ENCODE measurements at places on chromosomes 5 and 9.
A peak's percentile ranks its signal among the peaks of the same experiment; 100 is the strongest.

DNA sequence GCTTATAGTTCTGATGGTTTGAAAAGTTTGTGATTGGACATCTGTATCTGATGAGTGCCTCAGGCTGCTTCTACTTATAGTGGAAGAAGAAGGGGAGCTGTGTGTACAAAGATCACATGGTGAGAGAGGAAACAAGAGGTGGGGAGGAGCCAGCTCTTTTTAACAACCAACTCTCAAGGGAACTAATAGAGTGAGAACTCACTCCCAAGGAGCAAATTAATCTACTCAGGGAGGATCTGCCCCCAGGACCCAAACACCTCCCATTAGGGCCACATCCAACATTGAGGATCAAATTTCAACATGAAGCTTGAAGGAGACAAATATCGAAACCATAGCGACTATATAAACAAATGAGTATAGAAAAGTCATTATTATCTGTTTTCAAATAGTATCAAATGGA lies 64.7 kb upstream of the PRLR start:
- DNase-seq, result no peak

DNA sequence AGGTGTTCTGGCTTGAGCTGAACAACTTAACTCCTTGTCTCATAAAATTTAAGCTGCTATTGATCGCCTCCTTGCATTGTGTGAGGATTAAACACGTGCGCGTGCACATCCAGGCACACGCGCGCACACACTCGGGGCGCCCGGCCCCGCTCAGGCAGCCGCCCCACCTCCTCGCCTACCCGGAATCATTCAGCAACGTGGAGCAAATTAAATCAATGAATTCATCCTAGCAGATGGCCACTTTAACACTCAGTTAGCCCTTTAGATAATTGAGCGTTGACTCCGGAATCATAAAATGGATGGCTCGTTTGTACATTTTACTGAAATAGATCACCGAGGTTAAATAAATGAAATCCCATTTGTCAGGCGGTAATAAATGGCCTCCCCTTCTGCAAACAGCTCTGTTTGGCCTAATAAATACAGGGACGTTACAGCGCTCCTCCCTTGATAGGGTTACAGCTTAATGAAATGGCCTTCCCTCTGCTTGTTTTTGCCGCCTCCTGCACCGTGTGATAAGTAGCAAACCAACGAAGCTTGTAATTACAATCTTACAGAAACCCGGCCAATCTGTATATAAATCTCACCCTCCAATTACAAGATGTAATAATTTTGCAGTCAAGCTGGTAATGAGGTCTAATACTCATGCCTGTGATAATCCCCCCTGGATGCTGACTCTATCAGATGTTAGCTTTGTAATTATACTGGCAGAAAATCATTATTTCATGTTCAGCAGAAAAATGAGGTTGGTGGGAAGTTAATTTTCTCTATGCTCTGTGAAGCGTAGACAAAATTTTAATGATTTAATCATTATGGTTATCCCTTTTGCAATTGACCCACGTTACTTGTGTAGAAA lies 229.7 kb upstream of the IRX4 start:
- no peak for DNase-seq

DNA sequence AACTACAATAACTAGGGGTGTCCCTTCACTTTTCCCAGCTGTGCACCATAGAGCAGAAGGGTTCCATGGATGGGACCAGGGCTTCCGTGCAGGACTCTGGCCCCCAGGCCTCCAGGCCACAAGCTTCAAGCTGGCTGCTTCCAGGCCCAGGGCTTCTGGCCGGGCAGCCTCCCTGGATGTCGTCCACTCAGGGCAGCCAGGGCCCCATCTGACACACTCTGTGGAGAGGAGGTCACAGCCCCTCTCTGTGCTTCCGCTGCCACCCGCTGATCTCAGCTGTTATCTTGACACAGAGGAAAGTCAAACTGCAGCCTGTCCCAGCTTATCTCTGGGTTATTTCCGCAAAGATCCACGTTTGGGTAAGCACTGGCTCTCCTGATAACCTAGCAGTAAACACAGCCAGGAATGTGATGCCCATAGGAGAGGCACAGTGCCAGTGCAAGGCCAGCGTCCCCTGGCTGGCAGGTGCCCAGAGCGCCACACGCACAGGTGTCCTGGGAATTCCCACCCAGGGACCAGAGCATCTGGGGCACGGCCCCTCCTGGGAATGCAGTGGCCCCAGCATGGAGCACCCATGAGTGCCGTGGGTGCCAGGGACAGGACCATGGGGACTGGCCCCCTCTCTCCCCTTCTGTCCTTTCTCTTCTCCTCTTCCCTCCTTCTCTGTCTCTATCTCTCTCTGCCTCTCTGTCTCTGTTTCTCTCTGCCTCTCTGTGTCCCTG lies 15.6 kb upstream of the SLC6A19 start:
- no peak for DNase-seq

DNA sequence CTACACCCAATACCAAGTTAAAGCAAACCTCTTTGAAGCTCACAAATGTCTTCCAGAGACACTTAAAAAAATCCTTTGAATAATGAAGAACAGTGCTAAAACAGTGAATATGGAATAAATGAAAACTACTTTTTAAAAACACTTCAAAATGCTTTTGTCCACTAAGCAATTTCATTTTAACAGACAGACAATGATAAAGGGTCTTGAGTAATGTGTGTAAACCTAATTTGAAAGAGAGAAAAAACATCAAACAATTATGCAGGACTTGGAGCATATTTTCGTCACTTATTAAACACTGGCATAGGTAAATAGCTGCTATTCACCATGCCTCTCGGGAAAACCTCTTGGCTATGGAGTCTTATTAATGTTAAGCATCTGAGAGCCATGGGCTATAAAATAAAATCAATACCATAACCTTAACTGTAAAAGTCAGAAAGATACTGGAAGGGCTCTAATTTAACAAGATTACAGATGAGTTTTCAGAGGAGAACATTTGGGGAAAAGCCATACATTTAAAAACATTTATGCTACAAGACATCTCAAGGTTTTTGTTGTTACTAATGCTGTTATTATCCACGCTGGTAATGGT lies 177.8 kb downstream of the NFIB start:
- DNase-seq, result no peak

DNA sequence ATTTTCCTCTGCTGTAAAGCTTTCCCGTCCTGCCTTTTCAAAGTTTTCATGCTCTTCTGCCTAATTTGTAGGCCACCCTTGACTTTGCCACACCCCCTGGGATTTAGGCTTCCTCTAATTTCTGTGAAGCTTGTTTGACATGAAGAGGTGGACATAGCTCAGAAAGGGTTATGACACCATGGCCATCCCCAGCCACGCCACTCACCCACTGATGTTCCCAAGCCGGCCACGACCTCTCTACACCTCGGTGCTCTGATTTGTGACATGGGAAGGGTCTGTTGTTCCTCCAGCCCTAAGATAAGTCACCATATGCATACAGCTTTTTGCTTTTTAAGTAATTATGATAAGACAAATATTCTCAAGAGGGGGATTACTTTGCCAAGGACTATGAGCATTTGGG lies 139.5 kb downstream of the BARX1 start:
- no peak for DNase-seq

GRCh38 chr5:38468202-38468673 lies 88.2 kb downstream of the LIFR start:
- DNase-seq, result peak; percentile 68

DNA sequence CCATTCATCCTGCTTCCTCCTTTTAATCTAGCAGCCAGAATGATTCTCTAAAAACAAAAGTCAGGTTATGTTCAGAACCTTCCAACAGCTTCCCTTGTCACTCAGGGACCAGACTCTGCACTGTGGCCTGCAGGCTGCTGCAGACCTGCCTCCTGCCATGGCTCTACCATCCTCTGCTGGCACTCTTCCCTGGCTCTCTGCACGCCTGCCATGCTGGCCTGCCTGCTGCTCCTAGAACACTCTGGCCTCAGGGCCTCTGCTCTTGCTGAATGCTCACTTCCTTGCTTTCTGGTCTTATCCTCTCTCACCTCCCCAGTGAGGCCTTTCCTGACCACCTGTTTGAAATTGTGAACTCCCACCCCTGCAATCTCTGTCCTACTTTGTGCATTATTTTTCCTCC lies 149.4 kb downstream of the CD180 start:
- DNase-seq, result no peak

DNA sequence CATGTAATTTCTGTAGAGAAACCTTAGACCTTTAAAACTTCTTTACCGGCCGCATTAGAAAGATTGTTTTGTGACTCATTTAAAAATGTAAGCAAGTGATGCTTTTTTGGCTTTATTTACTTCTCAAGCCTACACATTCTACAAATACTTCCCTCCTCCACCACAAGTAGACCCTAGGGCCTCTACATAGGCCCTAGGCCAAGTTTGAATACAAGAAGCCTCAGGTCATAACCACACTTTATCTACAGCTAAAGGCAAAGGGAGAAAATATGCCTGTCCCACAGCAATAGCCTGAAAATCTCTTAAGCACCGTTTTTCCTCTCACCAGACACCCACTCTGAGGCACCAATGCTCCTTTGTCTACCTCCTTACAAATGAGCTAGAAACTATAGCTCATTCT lies 53.9 kb downstream of the CSNK1A1 start:
- DNase-seq, result no peak

GRCh38 chr5:169942181-169942580 lies 38.1 kb downstream of the INSYN2B start:
- no peak for DNase-seq

DNA sequence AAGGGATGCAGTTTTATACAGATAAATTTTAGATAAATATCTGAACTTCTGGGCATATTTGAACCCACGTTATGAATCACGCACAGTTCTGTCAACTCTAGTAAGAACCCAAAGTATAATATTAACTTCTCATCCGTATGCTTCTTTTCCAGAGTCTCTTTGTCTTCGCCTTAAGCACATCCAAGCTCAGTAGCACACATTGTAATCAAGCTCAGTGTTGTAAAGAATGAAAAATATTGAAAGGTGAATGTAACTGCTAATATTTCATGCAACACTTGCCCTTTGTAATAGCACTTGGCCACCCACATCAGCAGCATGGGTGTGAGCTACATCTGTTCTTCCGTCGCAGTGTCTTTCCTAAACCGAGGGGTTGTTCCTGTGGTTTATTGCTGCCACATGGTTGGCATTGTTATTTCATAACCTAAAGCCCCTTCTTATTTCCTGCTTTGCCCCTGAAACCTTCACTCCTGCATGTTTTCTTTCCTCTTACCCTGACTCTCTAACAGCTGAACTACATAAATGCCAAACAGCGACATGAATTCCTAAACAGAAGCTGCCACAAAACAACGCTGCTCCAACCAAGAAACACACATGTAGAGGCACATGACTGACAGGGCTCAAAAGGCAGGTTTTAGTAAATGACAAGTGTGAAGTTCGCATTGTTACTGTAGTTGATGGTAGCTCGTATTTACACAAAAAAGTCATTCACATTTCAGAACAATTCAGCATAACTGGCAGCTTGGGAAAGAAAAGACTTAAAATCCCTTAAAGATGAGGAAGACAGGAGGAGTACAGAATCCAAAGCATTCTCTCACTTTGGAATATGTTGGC lies 190.1 kb upstream of the MEF2C start:
- DNase-seq, result no peak

DNA sequence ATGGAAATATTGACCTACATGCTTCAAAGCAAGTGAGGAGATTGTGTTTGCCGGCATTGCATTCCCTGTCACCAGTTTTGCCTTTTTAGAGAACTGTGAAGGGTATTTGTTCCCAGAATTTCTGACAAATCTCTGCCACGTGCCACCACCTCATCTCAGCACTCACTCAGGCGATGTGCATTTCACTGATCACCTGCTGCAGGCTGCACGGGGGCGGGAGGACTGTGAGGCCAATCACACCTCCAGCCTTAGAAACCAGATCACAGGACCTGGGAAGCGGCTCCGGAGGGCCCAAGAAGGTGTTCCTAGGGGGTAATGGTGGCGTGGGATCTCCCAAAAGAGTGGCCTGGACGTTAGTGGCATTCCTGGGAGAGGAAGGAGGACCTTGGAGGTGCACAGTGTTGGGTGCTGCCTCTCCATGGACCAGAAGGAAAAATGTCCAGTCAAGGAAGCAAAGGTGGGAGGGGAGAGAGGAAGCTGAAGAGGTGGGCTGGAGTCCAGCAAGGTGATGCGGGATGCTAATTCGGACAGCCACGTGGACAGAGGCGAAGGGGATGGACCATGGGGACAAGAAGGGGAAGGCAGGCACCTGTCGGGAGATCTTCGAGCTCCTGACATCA lies 63.6 kb upstream of the OLFM1 start:
- DNase-seq, result no peak

GRCh38 chr5:36573438-36573837 lies 33.0 kb upstream of the SLC1A3 start:
- no peak for DNase-seq

DNA sequence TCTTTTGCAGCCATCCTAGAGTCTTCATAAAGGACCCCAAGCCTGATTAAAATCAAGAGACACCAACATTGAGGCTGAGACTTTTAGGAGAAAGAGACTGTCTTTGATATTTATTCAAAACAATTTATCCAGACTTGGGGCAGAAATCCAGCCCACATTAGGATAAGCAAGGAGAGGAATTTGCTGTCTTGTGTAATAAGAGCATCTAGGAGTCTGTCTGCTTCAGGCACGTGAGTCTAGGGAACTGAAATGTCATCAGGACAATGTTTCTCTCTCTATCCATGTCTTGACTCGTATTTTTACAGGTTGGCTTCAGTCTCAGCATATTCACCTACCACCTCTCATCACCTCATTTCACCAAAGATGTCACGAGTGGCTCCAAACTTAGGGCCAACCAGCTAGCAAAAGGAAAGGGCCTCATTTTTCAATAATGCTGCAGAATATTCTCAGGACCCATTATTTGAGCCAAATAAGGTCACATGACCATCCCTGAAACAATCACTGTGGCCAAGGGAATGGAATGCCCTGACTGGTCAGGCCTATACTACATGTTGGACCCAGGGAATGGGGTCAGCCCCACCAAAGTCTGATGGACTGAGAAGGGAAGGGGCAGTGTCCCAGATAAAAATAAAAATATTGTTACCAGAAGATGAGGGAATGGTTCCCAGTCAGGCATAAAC lies 70.3 kb upstream of the SAP30L start:
- DNase-seq, result no peak

GRCh38 chr5:154713615-154714125 lies 41.5 kb upstream of the LARP1 start:
- no peak for DNase-seq

DNA sequence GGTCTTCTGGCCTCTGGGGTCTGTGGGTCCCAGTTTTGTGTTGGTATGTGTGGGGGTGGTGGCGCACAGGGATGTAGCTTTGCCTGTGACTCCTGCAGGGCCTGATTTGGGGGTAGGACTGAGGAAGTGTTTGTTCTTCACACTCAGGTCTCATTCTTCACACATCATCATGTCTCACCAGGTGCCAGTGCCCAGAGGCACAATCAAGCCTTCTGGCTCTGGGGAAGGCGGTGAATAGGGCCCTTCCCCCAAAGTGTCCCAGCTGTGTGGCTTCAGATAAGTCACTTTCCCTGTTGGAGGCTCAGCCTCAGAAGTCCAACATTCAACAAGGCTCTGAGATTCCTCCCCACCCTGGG lies 5.1 kb downstream of the DBN1 start:
- no peak for DNase-seq

- DNase-seq, result no peak
Measured at GRCh38 chr5:122586351-122586750, 188.5 kb upstream of the SNX2 start.

Measured in NCI-H460 (cell line).